ENCODE measurements at places on chromosomes 12 and 14.

GRCh38 chr12:127750076-127750840 is 516.7 kb upstream of the TMEM132C start:
- DNase-seq: no peak

GRCh38 chr14:31265701-31266398 is 58.3 kb upstream of the HECTD1 start:
- no peak for DNase-seq

GRCh38 chr12:113136128-113136989 is 798 bp upstream of the RASAL1 start:
- DNase-seq: no peak

- DNase-seq: no peak
Observed at GRCh38 chr12:52836042-52836466, 1.9 kb upstream of the KRT79 start.

GRCh38 chr14:105089746-105090492 is 24.7 kb upstream of the GPR132 start:
- no peak for DNase-seq

DNA sequence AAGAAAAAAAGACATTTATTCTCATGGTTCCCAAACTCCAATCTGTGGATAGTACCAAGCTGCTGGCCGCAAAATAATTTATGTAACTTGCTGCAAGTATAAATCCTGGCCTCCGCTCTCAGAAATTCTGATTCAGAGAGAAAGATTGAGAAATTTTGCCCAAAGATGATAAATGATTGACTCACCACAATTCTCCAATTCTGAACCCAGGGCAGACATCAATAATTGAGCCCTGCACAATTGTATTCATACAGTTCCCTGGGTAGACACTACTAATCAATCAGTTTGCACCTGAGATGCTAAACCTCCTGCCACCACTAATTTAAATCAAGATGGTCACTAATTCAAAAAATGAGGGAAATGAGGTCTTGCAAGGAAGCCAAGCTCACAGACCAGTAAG is 38.2 kb downstream of the TRPV4 start:
- DNase-seq: no peak

- DNase-seq: no peak
Observed at GRCh38 chr14:73788317-73788598, 63.4 kb upstream of the PTGR2 start.

GRCh38 chr14:93629643-93630042 is 158.6 kb downstream of the PRIMA1 start:
- DNase-seq: no peak

DNA sequence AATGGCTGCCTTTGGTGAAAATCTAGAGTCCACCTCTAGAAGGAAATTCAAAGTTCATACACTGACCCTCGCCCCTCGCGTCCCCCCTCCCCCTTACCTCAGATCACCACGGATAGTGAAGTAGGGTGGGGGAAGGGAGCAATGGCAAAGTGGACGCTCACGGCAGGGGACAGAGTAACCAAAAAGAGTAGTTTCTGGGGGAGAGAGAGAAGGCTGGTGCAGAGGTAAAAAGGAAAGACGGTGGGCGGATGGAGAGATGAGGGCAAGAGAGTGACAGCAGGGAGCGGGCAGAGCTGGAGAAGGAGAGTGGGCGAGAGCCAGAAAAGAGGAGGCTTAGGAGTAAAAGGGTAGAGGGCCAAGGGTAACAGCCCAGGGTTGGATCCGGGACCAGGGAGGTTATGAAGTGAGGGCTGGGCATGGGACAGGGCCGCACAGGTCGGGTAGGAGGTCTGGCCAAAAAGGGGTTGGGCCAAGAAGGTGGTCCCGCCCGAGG is 423 bp downstream of the ALDH6A1 start:
- no peak for DNase-seq

- DNase-seq: no peak
Observed at GRCh38 chr14:36988989-36989388, 183.4 kb downstream of the SLC25A21 start.

DNA sequence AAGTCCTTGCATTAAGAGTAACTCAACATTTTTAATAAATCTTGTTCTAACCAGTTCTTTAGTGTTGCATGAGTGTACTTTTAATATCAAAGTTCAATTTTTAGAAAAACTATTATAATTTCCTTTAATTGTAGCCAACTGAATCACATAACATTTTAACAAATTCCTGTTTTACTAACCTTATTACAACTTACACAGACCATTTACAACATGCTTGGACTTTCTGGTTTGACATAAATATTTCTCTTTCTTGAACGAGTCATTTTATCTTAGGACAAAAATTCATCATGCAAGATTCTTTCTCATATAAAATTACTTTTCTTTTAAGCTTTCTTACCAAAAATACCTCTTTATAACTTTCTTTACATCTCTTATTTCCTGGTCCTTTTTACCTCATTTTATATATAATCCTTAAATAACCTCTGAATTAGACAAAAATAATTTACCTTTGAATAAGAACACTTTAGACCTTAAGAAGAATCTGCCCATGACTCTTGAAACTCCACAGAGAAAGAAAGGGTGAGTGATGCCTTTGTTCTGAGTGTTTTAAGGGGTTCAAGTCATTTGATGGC is 3.9 kb downstream of the SLCO1A2 start:
- no peak for DNase-seq

GRCh38 chr12:51873251-51873994 is 14.5 kb upstream of the ANKRD33 start:
- DNase-seq: no peak

- no peak for DNase-seq
Observed at GRCh38 chr12:42696406-42697149, 107.0 kb upstream of the PRICKLE1 start.

- no peak for DNase-seq
Observed at GRCh38 chr12:8057306-8057705, 8.9 kb downstream of the C3AR1 start.

DNA sequence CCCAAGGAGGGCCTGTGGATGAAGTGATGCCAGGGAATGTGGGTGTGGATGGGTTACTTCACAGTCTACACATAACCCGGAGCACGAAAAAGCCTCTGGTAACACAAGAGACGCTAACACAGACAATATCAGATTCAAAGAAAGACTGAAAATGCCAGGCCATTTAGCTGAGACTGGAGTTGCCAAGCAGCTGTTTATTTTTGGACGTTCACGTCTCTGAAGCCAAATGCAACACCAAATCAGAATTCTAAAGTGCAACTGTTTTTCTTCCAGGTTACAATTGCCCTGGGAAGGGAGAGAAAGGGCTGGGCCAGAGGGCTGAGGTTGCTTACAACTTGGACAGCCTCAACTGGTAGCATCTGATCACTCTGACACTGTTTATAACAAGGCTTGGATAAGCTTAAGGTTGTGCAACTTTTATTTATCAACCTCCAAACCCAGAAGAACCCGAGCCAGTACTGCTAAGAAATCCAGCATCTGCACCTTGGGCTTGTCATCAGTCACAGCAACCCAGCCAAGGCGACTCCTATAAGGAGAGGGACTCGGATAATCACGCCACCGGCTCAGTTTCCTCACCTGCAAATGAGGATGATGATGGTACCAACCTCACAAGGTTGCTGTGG is 24.8 kb downstream of the NUAK1 start:
- DNase-seq: no peak

DNA sequence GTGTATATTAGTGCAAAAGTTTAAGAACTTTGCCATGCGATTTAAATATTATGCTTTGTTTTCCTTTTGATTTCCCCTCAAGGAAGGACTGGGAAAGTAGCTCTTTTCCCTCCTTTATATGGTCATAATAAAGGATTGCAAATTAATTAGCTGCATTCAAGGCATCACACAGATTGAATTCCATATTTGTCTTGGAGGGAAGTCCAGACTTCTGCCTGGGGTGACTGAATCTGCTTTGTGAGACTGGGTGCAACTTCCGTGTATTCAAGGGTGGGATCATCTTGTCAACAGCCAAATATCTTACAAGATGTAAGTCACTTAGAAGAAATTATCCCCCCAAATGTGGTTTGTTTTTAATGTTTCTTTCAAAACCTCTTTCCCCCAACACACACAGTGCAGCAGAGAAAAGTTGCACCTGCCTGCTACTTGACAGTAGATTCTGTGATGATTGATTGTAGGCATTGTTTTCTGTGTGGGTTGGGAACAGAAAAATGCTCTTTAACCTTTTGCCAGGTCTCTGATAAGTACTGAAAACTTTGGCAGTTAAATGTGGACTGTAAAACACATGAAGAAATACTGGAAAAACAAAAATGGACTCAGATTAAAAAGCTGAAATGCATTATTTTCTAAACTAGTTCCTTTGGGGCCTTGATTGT is 28.4 kb downstream of the STK38L start:
- DNase-seq: no peak

DNA sequence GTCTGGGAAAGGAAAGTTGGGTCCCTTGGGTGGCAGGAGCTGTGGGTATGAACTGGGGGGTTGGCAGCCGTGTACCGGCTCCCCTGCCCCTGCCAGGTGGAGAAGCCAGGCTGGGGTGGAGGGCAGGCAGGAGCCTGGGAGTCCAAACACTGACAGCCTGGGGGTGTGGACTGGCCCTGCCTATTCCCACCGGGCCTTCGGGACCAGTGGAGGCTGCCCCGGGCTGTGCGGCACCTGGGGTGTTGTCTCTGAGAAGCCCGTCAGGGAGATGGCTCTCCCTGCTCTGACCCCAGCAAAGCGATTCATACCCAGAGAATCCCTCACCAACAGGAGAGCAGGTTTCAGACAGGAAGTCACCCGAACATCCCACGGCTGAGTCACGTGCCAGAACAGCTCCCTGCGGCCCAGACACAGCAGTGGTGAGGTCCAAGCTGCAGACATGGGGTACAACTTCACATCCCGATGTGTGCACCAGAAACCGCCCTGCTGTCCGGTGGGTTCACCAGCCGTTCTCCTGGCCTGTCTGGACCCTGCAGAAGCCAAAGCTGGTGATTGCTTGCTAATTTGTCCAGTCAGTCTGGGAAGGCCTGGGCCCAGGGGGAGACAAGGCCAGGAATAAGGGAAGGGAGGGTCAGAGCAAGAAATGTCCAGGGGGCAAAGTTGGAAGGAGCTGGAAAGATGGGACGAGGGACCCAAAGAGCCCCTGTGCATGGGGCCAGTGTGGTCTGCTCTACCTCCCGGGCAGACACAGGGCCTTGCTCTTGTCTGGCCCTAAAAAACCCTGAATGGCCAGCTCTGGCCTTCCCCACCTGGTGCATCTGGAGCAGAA is 2.1 kb upstream of the GPR132 start:
- no peak for DNase-seq

- peak; percentile 66 for DNase-seq
Observed at GRCh38 chr14:67618617-67619063, 1.1 kb upstream of the ARG2 start.

DNA sequence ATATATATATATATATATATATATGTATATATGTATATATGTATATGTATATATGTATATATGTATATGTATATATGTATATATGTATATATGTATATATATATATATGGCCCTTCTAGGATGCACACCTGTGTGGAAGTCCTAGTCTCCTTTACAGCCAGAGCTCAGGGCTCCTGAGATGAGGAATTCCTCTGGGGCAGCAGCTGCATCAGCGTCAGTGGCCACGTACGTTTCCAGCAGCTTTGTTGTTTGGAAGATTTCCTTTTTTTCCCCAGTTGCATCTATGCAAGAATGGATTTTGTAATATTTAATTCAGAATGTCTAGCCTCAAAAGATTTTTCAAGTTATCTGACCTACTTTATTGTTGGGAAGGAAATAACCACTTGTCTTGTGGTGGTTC is 68.6 kb downstream of the TNFAIP2 start:
- DNase-seq: no peak

DNA sequence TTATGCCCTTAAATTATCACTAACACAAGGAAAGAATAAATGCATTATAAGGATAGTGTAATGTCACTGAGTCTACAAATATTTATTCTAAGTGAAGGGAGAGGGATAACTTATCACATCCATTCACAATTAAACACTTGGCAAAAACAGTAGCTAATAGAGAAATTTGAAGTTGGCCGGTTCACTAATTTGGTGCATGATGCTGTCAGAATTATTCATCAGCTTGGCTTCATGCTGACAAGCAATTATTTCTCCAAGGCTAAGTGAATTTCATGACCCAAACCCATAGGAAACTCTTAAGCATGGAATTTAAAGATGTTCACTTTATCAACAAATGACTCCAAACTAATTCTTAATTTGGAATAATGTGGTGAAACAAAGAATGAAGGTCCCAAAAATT is 25.0 kb upstream of the NR1H4 start:
- DNase-seq: no peak

- no peak for DNase-seq
Observed at GRCh38 chr12:69544087-69544486, 41.2 kb upstream of the CCT2 start.

DNA sequence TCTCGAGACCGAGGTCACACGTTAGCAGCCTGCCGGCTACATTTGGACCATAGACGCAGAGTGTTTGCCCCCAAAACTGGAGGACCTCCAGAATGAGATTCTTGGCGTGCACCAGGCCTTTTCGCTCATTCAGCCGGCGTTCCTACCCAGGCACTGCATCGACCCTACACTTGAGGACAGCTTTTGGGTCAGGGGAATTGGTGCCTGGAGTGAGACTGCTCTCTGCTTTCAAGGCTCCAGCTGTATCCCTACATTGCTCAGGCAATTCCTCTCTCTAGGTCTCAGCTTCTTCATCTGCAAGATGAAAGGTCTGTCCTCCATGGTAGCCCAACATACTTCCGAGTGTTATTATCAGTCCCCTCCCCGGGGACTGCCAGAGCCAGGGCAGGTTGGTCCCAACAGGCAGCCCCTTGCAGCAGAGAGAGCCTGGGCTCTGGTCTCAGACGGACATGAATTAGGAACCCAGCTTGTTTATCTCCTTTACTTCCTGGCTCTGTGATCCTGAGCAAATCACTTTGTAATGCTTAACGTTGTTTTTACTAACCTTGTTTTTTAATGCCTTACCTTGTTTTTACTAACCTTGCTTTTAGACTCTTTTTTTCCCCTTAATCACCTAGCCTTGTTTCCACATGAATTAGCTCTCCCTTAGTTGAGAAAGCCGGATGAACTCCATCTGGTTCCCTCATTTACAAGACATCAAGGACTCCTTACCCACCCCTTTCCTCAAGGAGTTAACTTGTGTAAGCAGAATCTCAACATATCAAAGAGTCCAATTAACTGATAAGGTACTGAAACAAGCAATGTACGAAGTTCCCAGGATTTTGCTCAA is 892 bp downstream of the TCHP start:
- DNase-seq: no peak
